ENCODE measurements at places on chromosomes 7 and 10. TPM values are rescaled to one million over a fixed set of nuclear protein-coding genes. Genes with fewer than 3 reads are reported as not detected.
A peak's percentile ranks its signal among the peaks of the same experiment; 100 is the strongest.

DNA sequence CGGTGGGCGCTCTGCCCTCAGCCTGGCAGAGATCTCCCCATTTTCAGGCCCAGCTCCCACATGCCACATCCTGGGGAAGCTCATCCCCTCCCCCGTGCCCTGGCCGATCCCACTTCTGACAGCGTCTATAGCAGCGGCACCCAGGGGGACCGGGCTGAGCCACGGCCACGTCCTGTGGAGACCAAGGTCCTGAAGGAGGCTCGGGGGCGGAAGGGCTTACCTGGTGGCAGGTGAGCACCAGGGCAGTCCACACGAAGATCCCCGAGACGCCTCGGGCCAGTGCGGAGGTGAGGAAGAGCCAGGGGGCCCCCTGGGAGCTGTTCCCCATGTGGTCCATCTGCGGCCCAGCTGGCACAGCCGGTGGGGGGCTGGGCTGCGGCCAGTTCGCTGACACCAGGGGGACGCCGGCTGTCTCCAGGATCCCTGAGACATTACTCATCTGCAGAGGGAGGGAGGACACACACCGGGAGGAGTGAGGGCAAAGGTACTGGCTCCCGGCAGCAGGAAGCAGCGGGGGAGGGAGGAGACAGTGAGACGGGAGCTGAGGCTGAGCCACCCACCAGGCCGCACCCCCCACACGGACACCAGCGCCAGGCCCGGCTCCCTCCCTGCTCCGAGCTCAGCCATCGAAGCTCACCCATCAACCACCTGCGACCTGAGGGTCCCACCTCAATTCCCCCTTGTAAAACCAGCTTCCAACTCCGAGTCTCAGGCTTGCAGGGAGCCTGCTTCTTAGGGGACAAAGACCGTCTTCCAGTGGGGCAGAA, 776 bp downstream of the TMEM184A start:
- no peak for DNase-seq

ACBD7 gene
- 3.3 TPM for total RNA-seq

GRCh38 chr7:128000854-128001265, 30.4 kb downstream of the LRRC4 start:
- no peak for DNase-seq

GRCh38 chr10:2618690-2619089, 448.7 kb upstream of the PFKP start:
- DNase-seq = no peak

GRCh38 chr10:4357911-4358310, 468.1 kb upstream of the AKR1E2 start:
- no peak for DNase-seq

DNA sequence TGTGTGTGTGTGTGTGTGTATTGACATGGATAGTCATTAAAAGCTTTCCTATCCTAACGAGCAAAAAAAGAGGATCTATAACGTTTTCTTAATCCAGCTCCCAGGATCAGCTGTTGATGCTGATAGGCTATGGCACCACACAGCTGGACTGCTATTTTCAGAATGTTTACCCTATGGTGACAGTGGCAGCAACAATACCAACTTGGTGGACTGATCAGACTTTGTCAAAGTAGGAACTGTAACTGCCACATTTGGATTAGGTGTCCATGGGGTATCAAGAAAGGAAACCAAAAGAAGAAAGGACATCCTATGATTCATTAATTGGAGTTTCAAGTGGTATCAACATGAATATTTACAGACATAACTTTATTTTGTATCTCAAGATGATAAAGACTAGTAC, 2.7 kb upstream of the CLEC5A start:
- no peak for DNase-seq

CCL24 gene
- not detected for total RNA-seq

- DNase-seq = peak; percentile 29
These were observed 528.9 kb downstream of the PARD3 start for GRCh38 chr10:34286136-34286739.

GRCh38 chr10:119640875-119641526, 10.2 kb upstream of the BAG3 start:
- DNase-seq = no peak

DNA sequence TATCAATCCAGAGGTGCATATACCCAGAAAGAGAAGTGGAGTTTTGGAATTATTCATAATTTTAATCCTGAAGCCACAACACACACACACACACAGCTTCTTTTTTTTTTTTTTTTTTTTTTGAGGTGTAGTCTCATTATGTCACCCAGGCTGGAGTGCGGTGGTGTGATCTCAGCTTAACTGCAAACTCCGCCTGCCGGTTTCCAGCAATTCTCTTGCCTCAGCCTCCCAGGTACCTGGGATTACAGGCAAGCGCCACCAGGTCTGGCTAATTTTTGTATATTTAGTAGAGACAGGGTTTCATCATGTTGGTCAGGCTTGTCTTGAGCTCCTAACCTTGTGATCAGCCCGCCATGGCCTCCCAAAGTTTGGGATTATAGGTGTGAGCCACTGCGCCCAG, 35.4 kb downstream of the TET1 start:
- DNase-seq = no peak

GRCh38 chr7:150370612-150371071, 2.0 kb downstream of the REPIN1 start:
- DNase-seq = no peak

NCOA4 gene
- total RNA-seq = 68.0 TPM

OR2AE1 gene
- not detected for total RNA-seq

DNA sequence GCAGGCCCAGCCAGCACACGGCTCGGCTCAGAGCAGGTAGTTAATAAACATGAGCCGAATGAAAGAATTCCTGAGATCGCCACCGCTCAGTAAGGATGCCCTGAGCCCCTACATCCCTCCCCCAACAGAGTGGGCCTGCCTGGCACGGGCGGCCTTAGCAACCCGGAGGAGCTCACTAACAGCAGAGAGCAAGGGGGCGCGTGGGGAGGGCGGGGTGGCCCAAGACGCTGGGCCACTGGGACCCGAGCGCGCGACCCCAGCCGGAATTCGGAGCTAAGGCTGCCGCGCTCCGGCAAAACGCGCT, 403 bp upstream of the ENO4 start:
- DNase-seq = no peak

LRRC4 gene
- not detected for total RNA-seq

All from HCT116 (cell line).